Lower lobe of right lung (tissue), 2 donors: ENCODE measurements at places on chromosomes 3 and 15. TPM values are rescaled to one million over a fixed set of nuclear protein-coding genes. Genes with fewer than 3 reads are reported as not detected.

Gene MRAS
- 55.4 TPM for total RNA-seq

Gene DYNLT2B
- total RNA-seq, result 6.1 TPM

Gene KPNA4
- 61.6 TPM for total RNA-seq

Gene RASSF1
- total RNA-seq, result 39.5 TPM

Gene SCAANT1
- total RNA-seq, result not detected

Gene SUSD5
- total RNA-seq, result 1.9 TPM

- DNase-seq, result peak; percentile 85
- peak within 1 kb of the TSS; percentile 68 for H3K4me3 ChIP-seq
- H3K27me3 ChIP-seq, result no peaks in the 10 kb centered on the region
- H3K4me1 ChIP-seq, result peaks cover 32% of the 10 kb centered on the region
- H3K27ac ChIP-seq, result peak within 1 kb of the TSS; percentile 83
These were observed at the start of gene RFX7 for GRCh38 chr15:56243163-56244037. Gene RFX7 (minus strand): TSS chr15:56243879. CDS start chr15:56243285, 594 bp downstream.

GRCh38 chr3:15283702-15284101 is 48.7 kb downstream of the SH3BP5 start:
- no peak overlapping the region for H3K4me3 ChIP-seq
- H3K4me1 ChIP-seq, result peaks cover 49% of the 10 kb centered on the region
- H3K27me3 ChIP-seq, result no peaks in the 10 kb centered on the region
- no peak overlapping the region for H3K27ac ChIP-seq
- DNase-seq, result no peak

DNA sequence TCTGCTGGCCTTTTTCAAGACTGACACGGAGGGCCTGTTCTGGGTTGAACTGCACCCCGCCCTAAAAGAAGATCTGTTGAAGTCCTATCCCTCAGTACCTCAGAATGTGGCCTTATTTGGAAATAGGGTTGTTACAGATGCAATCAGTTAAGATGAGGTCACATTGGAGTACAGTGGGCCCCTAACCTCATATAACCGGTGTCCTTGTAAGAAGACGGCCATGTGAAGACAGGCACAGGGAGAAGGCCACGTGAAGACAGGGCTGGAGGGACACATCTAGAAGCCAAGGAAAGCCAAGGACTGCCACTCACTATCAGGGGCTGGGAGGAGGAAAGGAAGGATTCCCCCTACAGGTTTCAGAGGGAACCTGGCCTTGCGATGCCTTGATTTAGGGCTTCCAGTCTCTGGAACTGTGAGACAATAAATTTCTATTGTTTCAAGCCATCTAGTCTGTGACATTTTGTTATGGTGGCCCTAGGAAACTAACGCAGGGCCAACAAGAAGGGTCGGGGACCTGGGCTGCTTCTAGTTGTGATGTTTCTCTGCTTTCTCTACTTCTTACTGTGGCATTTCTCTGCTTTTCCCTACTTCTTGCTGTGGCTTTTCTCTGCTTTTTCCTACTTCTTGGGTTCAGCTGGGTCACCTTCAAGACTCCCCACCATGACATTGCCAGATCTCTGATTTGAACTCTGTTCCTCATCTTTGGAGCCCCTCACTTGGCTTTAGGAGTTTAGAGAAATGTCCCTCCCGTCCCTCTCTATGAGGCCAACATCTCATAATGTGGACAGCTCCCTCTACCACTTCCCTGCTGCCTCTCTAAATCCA is 4.8 kb upstream of the CCDC174 start:
- H3K27me3 ChIP-seq, result peaks cover 7% of the 10 kb centered on the region
- no peak overlapping the region for H3K27ac ChIP-seq
- H3K36me3 ChIP-seq, result no peaks in the 10 kb centered on the region
- no peak for DNase-seq

- no peaks in the 10 kb centered on the region for H3K27me3 ChIP-seq
- peak overlapping the region; percentile 60 for H3K4me3 ChIP-seq
- H3K36me3 ChIP-seq, result no peaks in the 10 kb centered on the region
These were observed 747 bp downstream of the PLD1 start for GRCh38 chr3:171809611-171809860.

GRCh38 chr3:11155341-11156025 is 1.2 kb downstream of the HRH1 start:
- peak; percentile 64 for DNase-seq
- peak overlapping the region; percentile 58 for H3K27ac ChIP-seq
- H3K4me3 ChIP-seq, result peak overlapping the region; percentile 63
- H3K27me3 ChIP-seq, result peaks cover 10% of the 10 kb centered on the region

GRCh38 chr3:53238886-53239285 is 16.9 kb downstream of the TKT start:
- no peaks in the 10 kb centered on the region for H3K27me3 ChIP-seq
- DNase-seq, result no peak
- H3K27ac ChIP-seq, result peak overlapping the region; percentile 32
- H3K4me3 ChIP-seq, result no peak overlapping the region
- H3K36me3 ChIP-seq, result peaks cover 81% of the 10 kb centered on the region
